Type B pancreatic cell (in vitro differentiated cells): ENCODE measurements at places on chromosomes 4 and X.

- DNase-seq: no peak
Observed at GRCh38 chr4:40737879-40738278, 11.9 kb upstream of the NSUN7 start.

GRCh38 chrX:30561191-30561590, 16.4 kb downstream of the TASL start:
- no peak for DNase-seq

DNA sequence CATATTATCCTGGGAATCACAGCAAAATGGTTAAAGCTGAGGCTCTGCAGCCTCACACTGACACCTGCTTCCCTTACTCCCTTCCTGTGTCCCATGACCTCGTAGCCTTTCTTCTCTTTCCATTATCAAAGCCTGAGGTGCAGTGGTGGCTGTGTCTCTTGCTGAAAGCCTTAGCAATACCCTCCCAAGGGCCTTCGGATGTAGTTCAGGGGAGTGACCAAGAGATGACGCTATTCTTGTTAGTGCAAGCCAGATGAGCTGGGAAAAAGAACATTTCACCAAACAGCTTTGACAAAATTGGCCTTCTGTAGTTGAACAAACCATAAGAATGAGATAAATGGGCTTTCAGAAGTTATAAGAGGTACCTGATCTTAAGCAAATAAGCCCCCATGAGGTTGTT, 31.6 kb downstream of the SMIM10L2A start:
- no peak for DNase-seq

DNA sequence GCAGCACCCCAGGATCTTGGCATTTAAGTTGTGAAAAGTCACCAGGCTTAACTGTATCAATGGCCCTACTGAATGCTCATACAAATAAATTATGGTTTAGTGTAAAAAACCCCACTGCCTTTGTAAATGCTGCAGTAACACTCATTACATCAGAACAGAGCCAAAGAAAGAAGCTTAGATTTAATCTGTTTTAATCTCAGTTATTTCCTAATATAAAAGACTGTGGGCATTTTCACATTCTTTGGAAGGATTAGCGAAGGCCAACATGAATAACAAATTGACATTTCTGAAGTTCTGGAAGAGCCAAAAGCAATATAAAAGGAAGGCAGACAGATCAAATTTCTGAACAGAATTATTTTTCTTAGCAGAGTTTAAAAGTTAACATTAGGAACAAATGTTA, 140.0 kb upstream of the HCCS start:
- no peak for DNase-seq

DNA sequence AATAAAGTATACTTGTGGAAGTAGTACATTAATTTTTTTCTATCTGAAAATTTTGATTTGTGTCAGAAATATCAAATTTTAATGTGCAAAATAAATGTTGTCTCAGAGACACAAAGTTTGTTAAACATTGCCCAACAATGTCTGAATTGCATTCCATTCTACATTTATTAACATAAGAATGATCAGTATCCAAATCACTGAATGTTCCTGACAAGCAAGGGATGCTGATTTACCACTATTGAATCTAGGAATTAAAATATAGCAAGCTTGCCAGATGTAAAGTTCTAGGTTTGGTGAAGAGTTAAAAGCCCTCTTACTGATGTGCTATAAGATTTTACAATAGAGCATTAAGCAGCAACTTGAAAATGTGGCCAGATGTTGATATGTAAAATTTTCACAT, 489.2 kb upstream of the CTSO start:
- DNase-seq: no peak

DNA sequence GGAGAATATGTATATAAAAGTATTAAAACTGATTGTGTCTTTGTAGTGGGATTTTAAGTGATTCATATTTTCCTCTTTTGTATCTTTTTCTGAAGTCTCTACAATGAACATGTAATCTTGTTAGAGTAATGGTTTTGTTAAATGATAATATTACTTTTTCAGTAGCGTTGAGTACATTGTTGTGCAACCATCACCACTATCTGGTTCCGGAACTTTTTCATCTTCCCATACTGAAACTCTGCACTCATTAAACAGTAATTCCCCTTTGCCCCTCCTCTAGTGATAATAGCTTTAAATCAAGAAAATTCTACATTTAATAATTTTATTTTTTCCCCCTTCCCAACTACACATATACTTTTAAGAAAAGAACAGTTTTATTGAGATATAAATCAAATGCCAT, 23.3 kb downstream of the SHROOM3 start:
- DNase-seq: no peak

DNA sequence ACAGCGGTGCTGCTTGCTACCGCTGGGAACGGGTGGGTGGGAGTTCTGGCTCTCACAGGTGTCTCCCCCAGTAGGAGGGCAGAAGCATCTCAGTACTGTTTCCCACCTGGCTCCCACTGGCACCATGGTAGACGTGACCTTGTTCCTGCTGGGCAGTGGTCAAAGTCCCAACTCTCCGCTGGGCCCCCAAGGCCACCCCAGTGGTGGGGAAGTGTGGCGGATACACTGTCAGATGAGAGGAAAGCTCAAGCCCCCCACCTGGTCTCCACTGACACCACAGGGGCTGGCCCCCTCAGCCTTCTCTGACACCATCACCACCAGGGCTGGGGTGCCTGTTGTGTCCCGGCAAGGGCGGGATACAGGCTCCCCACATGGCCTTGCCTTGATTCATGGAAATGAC, 24.6 kb downstream of the LETM1 start:
- DNase-seq: no peak

- DNase-seq: no peak
Observed at GRCh38 chrX:103211012-103211715, 3.7 kb upstream of the BEX4 start.

DNA sequence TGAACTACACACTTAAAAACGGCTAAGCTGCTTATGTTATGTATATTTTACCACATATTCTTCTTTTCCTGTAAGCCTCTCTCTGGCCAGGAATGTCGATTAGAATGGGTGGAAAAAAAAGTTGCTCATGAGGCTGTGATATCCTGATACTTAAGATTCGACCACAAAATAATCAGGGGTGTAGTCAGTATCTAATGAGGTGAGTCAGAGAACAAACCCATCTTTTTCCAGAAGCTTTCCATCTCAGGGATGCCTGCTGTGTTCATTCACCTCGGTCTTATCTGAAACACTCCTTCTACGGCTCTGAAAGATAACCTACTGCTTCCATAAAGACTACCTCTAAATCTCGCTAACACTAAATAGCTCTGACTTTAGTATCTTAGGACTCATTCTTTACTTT, 142.7 kb upstream of the MAP3K15 start:
- no peak for DNase-seq

- DNase-seq: no peak
Observed at GRCh38 chr4:89301003-89301402, 6.6 kb downstream of the GPRIN3 start.

GRCh38 chrX:27915617-27916016, 65.6 kb downstream of the DCAF8L1 start:
- DNase-seq: no peak

DNA sequence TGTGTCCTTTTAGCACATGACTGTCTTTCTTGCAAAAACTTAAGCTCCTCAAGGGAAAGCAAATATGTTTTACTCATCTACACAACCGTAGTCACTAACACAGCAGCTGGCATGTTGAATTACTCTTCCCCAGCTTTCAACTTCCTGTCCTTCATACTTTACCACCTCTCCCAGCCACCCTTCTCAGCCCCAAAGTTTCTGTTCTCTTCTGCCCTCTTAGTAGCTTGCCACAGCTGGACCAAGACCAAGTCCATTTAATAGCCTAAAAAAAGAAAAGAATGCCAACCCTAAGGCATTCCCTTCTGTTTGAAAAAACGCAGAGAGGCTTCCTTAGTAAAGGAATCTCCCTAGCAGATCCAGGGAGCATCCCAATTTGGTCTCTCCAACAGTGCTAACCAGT, 36.8 kb downstream of the SRPX2 start:
- no peak for DNase-seq

- DNase-seq: no peak
Observed at GRCh38 chr4:139005774-139006173, 9.8 kb upstream of the NOCT start.

GRCh38 chrX:57985951-57986350, 75.7 kb upstream of the ZXDA start:
- DNase-seq: no peak

DNA sequence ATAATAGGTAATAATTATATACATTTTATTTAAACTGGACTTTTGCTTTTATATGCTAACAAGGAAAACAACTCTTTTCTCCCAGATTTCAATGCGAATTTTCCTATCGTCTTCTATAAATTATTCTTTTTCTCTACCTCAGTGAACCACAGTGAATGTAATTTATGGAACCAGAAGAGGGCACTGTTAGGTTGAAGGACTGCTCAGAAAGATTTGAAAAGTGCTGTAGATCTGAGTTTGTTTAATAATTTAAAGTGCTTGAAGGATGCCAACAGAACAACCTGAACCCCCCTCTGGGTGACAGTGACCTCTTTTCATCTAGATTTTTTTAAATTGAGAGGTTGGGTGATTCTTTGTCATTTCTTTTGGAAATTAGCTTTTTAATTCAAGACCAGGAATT, 54.9 kb downstream of the PHOX2B start:
- DNase-seq: no peak

GRCh38 chr4:36614011-36614410, 332.6 kb downstream of the DTHD1 start:
- DNase-seq: no peak

GRCh38 chrX:1751781-1752180, 136.9 kb downstream of the ASMT start:
- DNase-seq: no peak

DNA sequence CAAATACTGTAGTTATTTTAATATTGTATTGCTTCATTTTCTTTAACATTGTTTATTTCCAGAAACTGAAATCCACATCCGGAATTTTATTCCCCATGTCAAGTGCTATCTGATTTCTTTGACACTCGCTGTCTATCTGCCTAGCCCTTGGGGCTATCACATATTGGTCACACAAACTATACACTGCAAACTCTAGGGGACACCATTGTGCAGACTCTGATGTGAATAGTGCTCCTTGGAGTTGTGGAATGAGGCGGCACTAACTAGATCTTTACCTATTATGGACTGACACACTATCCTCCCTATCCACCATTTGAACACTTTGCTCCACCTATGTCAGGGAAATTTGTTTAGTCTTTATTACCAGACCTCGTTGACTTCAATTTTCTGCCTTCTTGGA, 534.5 kb downstream of the GLUD2 start:
- no peak for DNase-seq

GRCh38 chr4:3302173-3302785, 9.5 kb downstream of the RGS12 start:
- DNase-seq: no peak

DNA sequence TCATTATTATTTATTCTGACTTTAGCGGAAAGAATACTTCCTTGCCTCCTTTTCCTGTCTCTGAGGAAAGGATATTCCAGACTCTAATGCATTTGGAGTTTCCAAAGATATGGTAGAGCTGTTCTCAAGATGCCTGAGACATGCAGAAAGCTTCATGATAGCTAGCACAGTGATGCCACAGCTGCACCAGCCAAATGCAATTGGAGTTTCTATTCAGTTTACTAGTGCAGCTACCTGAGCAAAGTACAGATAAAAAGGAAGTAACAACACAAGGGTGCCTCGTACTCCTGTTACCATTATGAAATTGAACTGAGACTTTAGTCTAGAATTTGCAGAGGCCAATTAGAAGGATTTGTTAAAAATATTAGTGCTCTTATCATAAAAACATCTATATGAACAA, 57.5 kb upstream of the PARM1 start:
- DNase-seq: no peak

DNA sequence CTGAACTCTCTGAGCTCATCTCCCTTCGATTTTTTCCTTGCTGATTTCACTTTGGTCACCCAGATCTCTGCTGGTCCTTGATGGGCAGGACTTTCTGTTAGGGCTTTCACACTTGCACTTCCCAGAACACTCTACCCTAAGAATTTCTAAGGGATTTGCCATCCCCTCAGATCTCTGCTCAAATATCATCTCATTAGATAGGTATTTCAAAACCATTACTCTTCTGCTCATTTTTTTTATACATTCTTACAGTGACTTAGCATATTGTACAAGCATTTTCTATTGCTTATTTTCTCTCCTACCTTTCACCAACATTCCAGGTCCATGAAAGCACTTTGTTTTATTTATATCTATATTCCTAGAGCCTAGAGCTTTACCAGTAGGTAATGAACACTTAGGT, 913.3 kb downstream of the PDHA2 start:
- no peak for DNase-seq

- no peak for DNase-seq
Observed at GRCh38 chr4:89439533-89439932, 131.9 kb upstream of the GPRIN3 start.

- no peak for DNase-seq
Observed at GRCh38 chr4:47531241-47531953, 46.3 kb downstream of the ATP10D start.

DNA sequence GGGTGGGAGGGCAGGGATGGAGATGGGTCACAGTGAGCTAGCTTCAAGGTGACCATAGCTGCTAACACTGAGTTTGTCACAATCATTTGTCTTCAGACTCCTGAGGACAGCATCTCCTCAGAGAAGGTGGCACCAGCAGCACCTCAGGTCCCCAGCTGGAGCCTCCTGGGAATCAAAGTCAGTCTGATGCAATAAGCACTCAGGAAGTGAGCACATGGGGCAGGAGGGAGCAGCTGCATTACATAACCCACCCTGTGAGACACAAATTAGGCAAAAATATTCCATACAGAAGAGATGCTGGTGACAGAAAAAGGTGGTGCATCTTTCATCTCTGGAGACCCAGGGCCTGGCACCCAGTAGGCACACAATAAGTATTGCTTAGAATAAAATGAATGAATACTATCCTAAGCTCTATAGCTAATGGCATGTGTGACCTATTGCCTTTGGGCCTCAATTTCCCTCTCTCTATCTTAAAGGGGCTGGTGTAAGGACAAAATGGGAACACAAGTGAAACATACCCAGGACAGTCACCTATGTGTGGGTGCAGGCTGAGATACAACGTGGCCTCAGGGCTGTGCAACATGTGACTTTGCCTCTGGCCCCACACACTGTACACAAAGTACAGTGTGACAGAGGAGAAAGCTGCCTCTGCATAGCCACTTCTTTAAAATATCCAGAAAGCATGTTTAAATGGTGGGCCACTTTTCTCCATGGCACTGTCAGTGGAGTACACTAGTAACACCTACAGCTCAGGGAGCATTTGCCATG, 37.1 kb downstream of the SLC39A8 start:
- DNase-seq: no peak

- DNase-seq: no peak
Observed at GRCh38 chr4:106314960-106315359, 1.0 kb downstream of the TBCK start.

GRCh38 chr4:4762909-4763821, 96.3 kb upstream of the MSX1 start:
- peak; percentile 78 for DNase-seq
